ENCODE measurements at places on chromosomes 3 and 15.

DNA sequence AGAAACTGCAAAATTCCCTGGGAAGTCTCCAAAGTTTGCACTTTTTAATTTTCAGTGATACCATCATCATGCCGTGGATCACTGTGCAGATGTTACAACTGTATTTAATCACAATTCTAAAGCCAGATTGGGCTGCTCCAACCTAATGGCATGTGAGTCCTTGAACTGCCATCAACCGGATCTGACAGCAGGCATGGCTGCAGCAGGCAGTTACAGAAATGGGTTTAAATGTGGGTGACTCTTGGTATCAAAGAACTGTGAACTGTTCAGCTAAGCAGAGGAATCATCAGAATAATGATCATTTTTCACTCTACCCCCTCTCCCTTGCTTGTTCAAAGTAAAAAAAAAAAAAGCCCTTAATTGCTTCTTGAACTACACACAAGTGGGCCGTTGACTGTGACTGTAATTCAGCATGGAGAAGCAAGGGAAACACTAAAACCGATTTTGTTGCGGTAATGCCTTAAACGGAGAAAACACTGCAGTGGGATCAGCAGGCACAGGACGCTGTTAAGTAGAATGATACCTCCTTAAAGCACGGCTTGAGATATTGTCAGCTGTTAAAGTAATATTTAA, 152.4 kb downstream of the RORA start:
- no peak for DNase-seq

DNA sequence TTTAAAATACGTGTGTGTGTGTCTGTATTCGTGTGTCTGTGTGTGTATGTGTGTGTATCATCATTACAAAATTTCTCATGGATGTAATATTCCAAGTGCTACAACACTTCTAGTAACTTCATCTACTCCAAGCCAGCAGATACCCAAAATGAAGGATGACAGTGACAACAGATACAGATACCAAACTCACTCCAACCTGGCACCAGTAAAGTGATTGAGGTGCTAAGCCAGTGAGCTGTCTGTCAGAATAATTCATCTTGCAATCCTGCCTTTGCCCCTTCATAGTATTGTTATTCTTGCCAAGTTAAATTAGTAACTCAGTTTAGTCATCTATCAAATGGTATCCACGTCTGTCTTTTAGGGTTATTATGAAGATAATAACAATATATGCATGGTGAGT, 58.1 kb downstream of the PLOD2 start:
- DNase-seq: no peak

DNA sequence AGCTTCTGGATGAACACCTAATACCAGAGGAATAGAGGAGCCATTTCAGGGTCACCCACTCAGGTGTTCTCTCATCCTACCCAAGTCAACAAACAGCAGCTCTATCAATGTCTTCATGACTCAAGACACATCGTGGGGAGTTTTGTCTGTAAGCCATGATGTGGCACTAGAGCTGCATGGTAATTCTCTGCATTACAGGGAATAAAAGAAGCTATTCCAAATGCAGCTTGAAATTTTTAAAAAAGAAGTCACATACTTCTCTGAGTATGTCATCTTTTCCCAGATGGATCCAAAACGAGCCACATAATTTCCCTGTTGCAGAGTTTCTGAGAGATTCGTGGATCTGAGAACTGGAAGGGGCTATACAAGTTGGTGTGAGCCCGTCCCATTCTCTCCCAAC, 6.1 kb upstream of the THSD4 start:
- no peak for DNase-seq

- DNase-seq: no peak
These were observed 89.5 kb upstream of the MANF start for GRCh38 chr3:51295625-51296024.

DNA sequence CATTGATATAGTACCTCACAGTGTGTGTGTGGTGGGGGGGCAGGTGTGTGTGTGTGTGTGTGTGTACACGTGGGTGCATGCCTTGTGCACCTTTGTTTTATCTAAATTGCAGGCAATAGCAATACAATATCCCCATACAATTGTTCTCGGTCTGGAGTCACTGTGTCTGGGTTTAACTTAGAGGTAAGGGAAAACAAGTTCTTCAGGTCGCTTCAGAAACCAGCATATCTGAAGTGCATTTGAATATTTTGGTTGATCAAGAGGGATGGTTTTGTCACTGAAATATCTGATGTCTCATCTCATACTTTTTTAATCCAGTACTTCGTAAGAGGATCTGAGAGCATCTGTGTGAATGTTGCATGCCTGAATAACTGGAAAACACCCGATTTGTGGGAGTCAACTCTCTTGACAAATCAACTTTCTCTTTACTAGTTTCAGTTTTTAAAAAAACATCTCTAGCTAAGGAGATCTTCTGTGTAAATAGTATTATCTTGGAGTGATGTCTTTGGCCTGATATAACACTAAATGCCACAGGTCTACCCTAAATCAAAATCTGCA, 206.8 kb upstream of the NR2F2 start:
- DNase-seq: no peak

DNA sequence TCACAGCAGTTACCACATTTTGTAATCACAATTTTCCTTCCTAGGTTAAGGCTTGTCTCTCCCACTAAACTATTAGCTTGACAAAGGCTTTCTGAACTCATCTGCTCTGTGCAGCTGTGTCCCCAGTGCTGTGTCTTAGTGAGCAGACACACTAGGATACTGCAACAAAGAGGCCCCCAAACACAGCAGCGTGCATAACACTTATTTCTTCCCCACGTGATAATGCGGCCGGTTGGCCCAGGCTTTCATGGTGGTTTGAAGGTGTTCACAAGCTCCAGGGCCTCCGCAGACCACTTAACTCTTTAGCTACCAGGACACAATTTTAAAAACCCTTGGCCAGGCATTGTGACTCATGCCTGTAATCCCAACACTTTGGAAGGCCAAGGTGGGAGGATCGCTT, 2.2 kb upstream of the HDAC11 start:
- DNase-seq: no peak

- no peak for DNase-seq
These were observed 12.3 kb downstream of the BOC start for GRCh38 chr3:113223475-113224281.

DNA sequence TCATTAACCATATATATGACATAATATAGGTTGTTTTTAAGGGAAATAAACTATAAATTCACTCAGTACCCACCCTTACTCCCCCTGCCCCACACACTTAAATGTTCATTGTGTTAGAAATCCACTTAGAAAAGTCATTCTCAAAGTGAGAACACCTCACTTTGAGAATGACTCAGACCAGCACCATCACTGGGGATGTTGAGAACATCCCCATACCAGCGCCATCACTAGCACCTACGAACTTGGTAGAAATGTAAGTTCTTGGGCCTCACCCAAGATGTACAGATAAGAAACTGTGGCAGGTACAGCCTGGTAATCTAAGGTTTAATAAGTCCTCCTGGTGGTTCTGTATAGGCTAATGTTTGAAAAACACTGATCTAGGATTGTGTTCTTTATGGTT, 362.6 kb downstream of the LPP start:
- no peak for DNase-seq

GRCh38 chr3:19147905-19148767, at the start of gene KCNH8:
Gene KCNH8 (plus strand): TSS chr3:19148510. CDS start chr3:19148720, 210 bp downstream.
- no peak for DNase-seq

- no peak for DNase-seq
These were observed 101.8 kb downstream of the STT3B start for GRCh38 chr3:31634476-31634875.

- DNase-seq: no peak
These were observed 17.4 kb downstream of the TLE3 start for GRCh38 chr15:70080347-70080746.

GRCh38 chr3:108251844-108252243, 29.6 kb upstream of the IFT57 start:
- DNase-seq: no peak

DNA sequence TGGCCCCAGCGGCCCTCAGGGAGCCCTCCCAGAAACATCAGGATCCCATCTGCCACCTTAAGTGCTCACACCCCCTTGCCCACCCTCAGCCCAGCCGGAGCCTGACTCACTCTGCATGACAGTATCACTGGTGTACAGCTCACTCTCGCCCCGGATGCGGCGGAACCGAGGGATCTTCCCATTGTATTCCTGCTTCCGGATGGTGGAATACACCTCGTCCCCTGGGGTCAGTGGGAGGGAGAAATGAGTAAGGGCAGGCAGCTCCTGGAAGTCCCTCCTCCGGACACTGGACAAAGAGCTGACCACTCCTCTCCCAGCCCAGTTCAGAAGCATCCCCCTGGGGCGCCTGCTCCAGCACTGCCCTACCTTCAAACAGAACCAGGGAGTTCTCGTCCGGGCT, 16.5 kb downstream of the SEMA7A start:
- no peak for DNase-seq

DNA sequence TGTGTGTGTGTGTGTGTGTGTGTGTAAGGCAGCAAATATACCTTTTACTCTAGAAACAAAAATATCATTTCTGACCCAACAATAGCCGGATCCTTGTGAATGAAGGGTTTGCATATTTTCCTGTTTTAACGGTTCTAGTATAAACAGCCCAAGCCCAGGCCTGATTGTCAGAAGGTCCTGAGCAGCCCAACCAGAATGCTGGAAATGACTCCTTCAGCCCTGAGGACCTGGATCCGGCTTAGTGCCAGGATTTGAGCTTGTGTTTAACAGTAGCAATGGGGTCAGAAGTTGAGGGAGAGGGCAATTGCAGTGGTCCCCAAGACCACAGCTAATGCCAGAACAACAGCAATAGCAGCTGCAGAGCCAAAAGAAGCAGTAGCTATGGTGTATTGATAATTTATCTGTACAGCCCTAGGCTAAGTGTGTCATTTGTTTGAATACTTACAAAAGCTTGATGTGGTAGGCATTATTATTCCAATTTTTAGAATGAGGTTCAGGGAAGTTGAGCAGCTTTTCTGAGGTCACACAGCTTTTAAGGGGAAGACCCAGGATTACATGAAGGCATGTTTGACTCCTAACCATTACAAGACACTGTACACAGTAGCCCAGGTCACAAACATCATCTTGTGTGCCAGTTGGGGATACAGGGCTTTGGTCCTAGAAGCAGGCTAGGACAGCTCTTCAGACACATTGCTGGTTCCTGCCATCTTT, 12.8 kb downstream of the FOXL2 start:
- DNase-seq: no peak

DNA sequence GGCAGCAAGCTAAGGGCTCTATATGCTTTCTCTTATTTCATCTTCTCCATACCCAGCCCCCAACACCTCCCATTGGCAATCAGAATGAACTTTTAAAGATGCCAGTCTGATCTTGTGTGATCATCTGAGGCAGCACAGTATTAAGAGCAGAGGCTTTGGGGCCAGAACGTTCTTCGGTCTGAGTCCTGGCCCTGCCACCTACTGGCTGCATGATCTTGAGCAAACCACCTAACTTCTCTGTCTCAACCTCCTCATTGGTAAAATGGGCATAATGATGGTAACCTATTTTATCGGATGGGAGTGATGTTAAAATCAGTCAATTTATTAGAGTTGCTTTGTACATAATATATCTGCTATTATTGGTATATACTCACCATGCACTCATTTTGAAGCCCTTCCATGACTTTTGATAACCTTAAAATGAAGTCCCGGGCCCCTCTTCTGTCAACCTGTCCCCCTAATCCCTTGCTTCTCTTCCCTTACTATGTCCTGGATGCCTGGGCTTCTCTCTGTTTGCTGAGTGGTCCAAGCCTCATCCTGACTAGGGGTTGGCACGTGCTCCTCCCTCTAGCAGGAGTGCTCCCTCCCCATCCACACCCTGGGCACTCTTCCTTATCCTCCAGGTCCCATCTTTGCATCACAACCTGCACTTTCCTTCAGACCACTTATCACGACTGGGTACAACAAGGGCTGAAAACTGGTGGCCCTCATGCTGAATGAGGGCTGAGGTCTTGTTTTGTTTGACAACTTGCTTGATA, 6.3 kb downstream of the EFCAB12 start:
- DNase-seq: no peak

GRCh38 chr15:63827113-63827512, 6.6 kb downstream of the HERC1 start:
- no peak for DNase-seq

- DNase-seq: peak; percentile 26
These were observed 611 bp upstream of the BNIP2 start for GRCh38 chr15:59689626-59690236.

DNA sequence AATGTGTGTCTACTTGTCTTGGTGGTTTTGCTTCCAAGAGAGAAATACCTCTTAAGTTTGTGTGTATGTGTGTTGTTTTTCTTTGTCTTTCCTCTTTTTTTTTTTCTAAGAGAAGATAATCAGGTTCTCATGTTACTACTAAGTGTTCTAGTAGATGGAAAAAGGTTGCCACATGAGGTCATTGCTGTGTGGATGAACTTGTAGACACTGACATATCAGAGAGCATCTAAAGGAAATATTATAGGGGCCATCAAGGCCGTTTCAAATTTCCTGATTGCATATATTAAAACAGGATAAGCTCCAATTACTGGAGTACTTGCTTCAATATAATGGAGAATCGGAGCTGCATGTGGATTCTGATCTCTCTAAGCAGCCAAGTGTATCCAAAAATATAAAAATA, 747.5 kb downstream of the NR2F2 start:
- DNase-seq: no peak

DNA sequence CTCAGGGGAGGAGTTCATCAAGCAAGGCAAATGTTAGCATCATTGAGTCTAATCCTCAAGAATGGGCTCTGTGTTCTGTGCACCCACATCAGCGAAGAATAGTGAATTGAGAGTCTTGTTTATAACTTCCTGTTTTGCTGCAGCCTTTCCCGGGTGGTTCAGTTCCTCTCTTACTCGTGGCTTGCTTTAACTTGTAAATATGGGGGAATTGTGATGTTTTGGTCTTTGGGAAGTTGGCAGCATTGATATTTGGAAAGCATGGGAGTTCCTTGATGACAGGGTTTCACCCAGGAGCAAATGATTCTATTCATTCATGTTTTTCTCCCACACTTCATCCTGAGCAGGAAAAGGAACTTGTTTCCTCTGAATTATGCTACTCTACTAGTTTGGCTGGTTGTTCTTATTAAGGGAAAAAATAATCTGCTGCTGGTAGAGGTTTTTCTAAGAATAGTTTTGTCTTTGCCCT, 40.4 kb downstream of the GPD1L start:
- DNase-seq: no peak

DNA sequence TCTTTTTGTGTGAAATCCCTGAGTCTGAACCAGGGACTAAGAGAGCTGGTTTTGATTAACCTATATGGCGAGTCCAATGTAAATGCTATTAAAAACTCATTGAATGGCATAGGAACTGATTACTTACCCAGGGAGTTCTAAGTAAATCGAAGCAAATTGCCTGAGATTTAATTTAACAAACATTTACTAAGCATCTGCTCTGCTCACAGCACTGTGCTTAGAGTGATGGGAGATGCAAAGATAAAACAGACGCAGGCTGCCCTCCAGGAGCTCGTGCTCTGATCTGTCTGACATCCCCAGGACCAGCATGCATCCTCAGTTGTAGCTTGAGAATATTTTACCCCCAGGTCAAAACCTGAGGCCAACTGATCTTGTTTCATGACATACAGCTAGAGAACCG, 247.9 kb downstream of the NR2F2 start:
- no peak for DNase-seq

- no peak for DNase-seq
These were observed 84.5 kb downstream of the COL6A6 start for GRCh38 chr3:130601442-130601971.

Data from stimulated activated CD8-positive, alpha-beta memory T cell treated with anti-CD3 and anti-CD28 coated beads, Interleukin-12 subunit alpha, Interleukin-12 subunit beta, amount 100 ng/mL, for 4 hours (primary cell).